ENCODE measurements at places on chromosomes 12 and 14.

- no peak for DNase-seq
Measured at GRCh38 chr14:63454863-63455622, 88.1 kb downstream of the PPP2R5E start.

GRCh38 chr14:56461276-56462275, 118.0 kb upstream of the TMEM260 start:
- DNase-seq = no peak

DNA sequence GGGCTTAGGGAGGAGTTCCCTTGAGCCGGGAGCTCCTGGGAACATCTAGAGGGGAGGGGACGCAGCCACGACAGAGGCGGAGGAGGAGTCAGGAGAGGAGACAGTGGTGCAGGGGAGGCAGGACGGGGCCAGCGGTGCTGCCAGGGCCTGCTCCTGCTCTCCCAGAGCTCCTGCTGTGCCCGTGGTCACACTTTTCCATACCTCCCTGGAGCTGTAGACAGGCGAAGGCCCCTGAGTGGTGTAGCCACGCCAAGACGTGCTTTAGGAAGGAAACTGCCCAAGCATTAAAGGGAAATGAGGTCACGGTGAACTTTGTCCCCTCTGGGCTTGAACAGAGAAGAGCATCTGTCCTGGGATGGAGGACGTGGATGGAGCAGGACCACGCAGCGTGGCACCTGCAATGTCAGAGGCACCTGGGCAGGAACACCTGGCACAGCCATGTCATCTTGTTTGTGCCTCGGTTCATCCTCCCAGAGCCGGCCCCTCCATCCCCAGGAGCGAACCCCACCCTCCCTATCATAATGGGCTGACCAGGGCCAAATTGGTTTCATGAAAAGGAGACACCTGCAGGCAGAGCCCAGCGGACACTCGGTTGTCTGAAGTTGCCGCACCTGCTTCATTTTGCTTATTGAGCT, 239.5 kb upstream of the SFSWAP start:
- no peak for DNase-seq

DNA sequence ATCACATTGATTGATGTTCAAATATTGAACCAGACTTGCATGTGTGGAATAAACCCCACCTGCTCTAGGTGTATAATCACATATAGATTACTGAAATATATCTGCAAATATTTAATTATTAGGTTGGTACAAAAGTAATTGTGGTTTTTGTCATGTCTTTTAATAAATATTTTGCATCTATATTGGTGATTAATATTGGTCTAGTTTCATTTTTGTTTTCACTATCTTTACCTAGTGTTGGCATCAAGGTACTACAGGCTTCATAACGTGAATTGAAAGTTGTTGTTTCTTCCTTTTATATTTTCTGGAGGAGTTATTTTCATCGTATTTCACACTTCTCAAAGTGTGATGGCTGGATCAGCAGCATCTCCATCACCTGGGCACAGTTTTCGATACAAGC, 740.0 kb upstream of the TMEM132C start:
- no peak for DNase-seq

- no peak for DNase-seq
Measured at GRCh38 chr12:47981496-47982260, 18.3 kb downstream of the TMEM106C start.

DNA sequence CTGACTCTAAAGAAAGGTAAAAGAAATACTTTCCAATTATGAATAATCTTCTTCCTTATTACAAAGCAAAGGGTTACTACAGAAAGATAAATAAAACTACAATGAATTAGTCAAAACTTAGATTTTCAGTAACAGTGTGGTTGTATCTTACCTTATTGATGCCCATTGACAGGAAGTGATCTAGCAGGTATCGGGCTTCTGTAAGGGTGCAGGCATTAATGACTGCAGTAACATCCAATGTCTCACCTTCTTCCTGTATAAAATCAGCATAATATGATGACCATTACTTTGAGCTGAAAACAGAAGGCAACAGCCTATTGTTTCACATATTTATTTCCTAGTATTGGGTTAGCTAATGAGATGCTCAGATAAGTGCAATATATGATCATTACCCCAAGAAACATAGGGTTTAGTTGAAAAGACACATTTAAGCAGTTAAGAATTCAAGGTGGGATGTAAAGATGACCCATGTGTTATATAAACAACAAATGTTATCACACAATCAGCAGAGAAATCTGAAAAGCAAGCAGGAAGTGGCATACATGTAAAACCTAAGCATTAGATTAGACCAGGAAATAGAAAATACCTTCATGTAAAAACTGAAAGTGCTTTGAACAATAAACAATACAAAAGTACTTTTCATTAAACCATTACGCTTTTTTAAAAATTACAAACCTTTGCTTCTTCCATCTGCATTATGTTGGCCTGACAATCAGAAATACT, 111.2 kb downstream of the KIF21A start:
- no peak for DNase-seq

DNA sequence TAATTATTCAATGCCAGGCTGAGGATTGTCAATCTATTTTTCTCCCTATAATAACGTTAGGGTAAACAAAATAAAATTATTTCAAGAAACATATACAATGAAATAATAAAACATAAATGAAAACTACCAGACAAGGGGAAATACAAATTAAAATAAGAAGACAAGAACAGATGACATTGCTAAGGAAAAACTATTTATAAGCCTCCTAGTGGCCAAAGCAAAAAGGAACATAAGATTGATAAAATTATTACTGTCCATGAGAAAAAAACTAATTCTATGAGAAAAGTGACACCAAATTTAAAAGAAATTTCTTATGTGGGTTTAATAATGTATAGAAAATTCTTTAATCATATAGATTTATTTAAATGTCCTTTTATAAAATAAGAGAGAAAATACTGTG, 294.7 kb downstream of the TTC6 start:
- DNase-seq = no peak
